ENCODE measurements at places on chromosomes 12 and 14. TPM values are rescaled to one million over a fixed set of nuclear protein-coding genes. Genes with fewer than 3 reads are reported as not detected.

ZFHX2 gene
- total RNA-seq, result 0.86 TPM

IL22 gene
- not detected for total RNA-seq

DDN gene
- 0.29 TPM for total RNA-seq

KRT84 gene
- not detected for total RNA-seq

KCNH5 gene
- not detected for total RNA-seq

SOAT2 gene
- not detected for total RNA-seq

HDAC7 gene
- total RNA-seq, result 85.6 TPM

NAV3 gene
- 62.1 TPM for total RNA-seq

KRT6B gene
- not detected for total RNA-seq

PPFIBP1 gene
- 317 TPM for total RNA-seq

GRIP1 gene
- total RNA-seq, result 0.07 TPM

EMC9 gene
- 14.9 TPM for total RNA-seq
